ENCODE measurements at places on chromosomes 6 and 20. TPM values are rescaled to one million over a fixed set of nuclear protein-coding genes. Genes with fewer than 3 reads are reported as not detected.

DIDO1 gene
- total RNA-seq = 33.8 TPM

FOXQ1 gene
- total RNA-seq = not detected

MUC21 gene
- total RNA-seq = not detected

LTV1 gene
- 28.3 TPM for total RNA-seq

FOXP4 gene
- 3.1 TPM for total RNA-seq

GRCh38 chr6:19845266-19846041 lies 8.3 kb downstream of the ID4 start:
- no peak for DNase-seq

DNA sequence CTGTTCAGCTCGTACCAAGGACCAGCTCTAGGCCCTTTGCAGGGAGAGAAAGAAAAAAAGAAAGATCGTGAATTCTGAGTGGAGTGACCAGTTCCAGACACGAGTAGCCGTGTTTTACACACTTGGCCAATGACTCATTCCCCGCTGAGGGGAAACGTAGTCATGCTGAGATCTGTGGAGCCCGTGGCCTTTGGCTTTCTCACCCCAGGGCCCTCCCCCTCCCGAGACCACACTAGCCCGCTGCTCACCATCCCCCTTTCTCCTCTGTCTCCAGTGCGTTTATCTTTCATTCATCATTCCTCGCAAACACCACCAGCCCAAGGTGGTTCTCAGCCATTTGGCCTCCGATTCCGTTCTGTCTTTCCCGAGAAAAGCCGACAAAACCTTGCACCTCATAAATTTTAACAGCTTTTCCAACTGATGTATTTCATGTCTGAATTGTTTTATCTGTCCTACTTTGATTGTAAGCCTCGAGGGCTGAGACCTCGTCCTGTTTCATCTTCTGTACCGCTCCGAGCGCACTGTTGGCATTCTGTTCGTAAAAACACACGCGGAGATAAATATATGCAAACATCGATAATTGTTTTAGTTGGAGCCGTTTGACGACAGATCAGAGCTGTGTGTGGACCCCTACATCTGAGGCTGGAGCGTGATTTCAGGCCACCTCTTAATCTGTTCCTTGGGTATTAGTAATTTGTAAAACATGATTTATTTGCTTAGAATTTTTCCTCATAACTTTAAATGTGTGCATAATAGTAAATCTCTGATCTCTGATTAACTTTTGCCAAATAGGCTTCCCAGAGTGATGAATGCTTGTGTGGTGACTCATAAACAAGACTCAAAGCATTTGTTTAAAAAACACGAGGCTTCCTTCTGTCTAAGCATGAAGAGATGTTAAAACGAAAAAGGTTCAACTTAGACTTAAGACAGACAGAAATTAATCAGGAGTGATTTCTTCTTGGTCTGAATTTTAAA lies 336.6 kb downstream of the CDH4 start:
- peak; percentile 14 for DNase-seq

DNA sequence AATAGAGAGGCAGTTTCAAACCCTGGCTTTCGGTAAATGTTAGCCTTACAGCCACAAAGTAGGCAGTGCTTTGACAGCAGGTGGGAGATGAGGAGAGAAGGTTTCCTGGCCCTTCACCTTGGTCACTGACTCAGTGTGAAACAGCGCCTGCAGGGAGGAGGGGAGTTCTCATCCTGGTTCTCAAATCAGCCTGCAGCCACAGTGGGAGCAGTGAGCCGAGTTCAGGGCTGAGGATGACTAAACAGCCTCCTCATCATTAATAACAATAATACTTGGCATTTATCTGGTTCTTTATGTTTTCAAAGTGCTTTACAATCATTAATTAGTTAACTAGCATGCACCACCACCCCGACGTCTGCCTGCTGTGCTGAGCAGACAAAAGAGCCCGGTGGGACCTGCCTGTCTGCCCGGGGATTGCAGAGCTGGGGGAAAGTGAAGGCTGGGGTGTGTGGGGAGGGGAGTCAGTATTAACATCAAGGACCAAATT lies 59.6 kb downstream of the PRDM1 start:
- no peak for DNase-seq

GRCh38 chr6:141153563-141153962 lies 979.2 kb upstream of the GJE1 start:
- DNase-seq = no peak

Measured in myocyte (in vitro differentiated cells).